ENCODE measurements at places on chromosomes 1 and 21.
A peak's percentile ranks its signal among the peaks of the same experiment; 100 is the strongest.

DNA sequence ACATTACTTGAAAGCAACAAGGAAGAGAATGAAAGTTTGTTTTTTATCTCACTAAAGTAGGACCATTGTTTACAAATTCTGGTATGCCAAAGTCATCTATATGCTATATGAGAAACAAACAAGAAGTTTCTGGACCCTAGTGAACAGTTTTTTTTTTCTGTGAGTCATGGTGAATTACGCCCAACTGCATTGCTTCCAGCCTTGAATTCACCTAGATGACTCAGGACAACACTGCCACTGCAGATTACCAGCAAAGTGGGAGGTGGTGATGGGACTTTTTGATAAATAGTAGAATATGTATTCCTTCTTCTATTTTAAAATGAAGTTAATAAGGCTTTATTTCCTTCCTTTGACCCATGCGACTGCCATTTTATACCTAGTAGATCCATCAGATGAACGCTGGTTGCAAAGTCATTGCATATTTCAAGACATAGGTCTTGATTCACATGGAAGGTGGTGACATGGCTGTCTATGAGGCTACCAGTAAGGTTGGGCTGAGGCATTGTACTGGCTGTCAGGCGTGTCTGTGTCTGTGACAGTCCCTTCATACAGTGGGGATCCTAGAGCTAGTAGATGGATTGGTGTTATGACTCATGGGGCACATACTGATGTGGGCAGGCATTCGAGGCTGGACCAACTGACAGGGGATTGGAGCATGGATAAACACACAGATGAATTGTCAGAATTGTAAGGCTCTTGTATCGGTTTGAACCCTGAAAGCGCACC lies 49.1 kb upstream of the APOBEC4 start:
- H3K27ac ChIP-seq: no peak overlapping the region
- H3K36me3 ChIP-seq: peaks cover 2% of the 10 kb centered on the region
- no peaks in the 10 kb centered on the region for H3K27me3 ChIP-seq
- no peak overlapping the region for H3K4me3 ChIP-seq
- DNase-seq: no peak

GRCh38 chr1:197366996-197367395 lies 98.9 kb downstream of the CRB1 start:
- DNase-seq: no peak
- no peaks in the 10 kb centered on the region for H3K36me3 ChIP-seq
- H3K4me3 ChIP-seq: no peak overlapping the region
- no peaks in the 10 kb centered on the region for H3K4me1 ChIP-seq

DNA sequence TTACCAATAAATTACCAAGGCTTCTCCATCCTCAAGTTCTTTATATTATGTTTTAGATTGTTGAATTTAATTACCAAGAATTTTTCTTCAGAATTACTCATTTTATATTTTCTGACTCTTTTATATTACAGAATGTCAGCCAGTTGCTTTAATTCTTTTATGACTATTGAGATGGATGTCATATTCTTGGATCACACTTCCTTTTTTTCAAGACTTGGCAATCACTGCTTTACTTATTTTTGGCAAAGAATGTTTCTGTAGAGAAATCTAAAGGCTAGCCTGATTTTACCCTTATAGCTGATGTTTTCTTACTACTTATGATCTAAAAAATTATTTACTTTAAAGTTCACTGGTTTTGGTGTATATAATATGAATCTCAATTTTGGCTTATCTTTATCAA lies 721.1 kb upstream of the TMPRSS15 start:
- H3K4me3 ChIP-seq: no peak overlapping the region
- H3K4me1 ChIP-seq: no peaks in the 10 kb centered on the region
- no peak for DNase-seq

- H3K4me1 ChIP-seq: no peaks in the 10 kb centered on the region
- H3K27me3 ChIP-seq: peaks cover 28% of the 10 kb centered on the region
- H3K36me3 ChIP-seq: no peaks in the 10 kb centered on the region
- DNase-seq: no peak
Observed at GRCh38 chr1:30815556-30815955, 58.0 kb upstream of the LAPTM5 start.

DNA sequence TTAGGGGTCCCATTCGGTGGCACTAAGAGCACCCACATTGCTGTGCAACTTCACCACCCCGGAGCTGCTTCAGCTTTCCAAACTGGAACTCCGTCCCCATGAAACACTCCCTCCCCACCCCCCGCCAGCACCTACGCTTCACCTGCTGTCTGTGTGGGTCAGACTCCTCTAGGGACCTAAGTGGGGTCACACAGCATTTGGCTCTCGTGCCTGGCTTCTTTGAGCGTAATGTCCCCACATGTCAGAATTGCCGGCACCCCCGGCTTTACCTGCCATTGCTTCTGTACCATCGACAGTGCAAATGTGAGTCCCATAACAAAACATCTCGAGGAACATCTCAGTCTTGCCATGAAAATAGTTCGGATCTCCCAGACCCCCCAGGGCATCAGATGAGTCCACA lies 35.9 kb upstream of the AGPAT3 start:
- no peak for DNase-seq
- no peaks in the 10 kb centered on the region for H3K36me3 ChIP-seq
- H3K27me3 ChIP-seq: peaks cover 90% of the 10 kb centered on the region
- no peak overlapping the region for H3K27ac ChIP-seq

- H3K27ac ChIP-seq: no peak overlapping the region
- peaks cover 7% of the 10 kb centered on the region for H3K27me3 ChIP-seq
- no peak for DNase-seq
- no peaks in the 10 kb centered on the region for H3K4me1 ChIP-seq
- no peak overlapping the region for H3K4me3 ChIP-seq
- H3K36me3 ChIP-seq: no peaks in the 10 kb centered on the region
Observed at GRCh38 chr1:204616641-204617040, 68.9 kb downstream of the LRRN2 start.

DNA sequence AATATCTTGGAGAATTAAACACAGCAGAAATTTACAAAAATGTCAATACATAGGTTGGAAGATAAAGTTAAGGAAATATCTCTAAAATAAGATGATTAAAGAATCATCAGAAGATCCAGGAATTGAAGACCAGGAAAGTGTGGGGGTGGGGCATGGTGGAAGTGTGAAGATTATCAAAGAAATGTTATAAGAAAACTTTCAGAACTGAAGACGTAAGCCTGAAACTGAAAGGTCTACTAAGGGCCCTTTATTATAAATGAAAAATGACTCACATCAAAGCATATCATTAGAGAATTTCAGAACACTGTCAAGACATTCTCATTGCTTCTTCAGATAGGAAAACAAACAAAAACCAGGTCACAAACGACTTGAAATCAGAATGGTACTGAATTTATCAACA lies 92.4 kb upstream of the DPT start:
- DNase-seq: no peak
- no peaks in the 10 kb centered on the region for H3K27me3 ChIP-seq
- H3K4me3 ChIP-seq: no peak overlapping the region
- no peak overlapping the region for H3K27ac ChIP-seq
- H3K36me3 ChIP-seq: no peaks in the 10 kb centered on the region

- peak overlapping the region; percentile 70 for H3K4me3 ChIP-seq
- H3K36me3 ChIP-seq: peaks cover 43% of the 10 kb centered on the region
- no peaks in the 10 kb centered on the region for H3K27me3 ChIP-seq
- peak overlapping the region; percentile 96 for H3K27ac ChIP-seq
- H3K4me1 ChIP-seq: peaks cover 58% of the 10 kb centered on the region
- DNase-seq: no peak
Observed at GRCh38 chr21:25572861-25573310, 34.4 kb downstream of the MRPL39 start.

DNA sequence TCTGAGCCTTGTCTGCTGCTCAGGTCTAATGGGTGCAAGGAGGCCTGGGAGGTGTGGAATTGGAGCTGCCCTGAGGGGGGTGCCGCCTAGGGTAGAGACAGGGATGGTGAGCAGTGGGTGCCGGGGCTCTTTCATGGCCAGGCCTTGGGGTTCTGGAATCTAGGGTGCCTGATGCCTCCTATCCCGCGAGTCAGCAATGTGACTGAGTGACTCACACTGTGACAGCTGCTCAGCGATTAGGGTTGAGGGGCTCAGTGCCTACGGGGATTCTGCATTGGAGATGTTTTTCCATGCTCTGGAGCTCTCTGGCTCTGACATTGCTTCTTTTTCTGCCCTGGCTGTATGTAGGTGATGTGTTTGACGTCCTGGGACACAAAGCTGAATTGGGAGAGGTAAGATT lies 16.8 kb downstream of the ATP8B2 start:
- DNase-seq: no peak
- no peaks in the 10 kb centered on the region for H3K27me3 ChIP-seq
- peaks cover 89% of the 10 kb centered on the region for H3K4me1 ChIP-seq
- H3K4me3 ChIP-seq: peak overlapping the region; percentile 71
- H3K27ac ChIP-seq: peak overlapping the region; percentile 86
- H3K36me3 ChIP-seq: peaks cover 92% of the 10 kb centered on the region

DNA sequence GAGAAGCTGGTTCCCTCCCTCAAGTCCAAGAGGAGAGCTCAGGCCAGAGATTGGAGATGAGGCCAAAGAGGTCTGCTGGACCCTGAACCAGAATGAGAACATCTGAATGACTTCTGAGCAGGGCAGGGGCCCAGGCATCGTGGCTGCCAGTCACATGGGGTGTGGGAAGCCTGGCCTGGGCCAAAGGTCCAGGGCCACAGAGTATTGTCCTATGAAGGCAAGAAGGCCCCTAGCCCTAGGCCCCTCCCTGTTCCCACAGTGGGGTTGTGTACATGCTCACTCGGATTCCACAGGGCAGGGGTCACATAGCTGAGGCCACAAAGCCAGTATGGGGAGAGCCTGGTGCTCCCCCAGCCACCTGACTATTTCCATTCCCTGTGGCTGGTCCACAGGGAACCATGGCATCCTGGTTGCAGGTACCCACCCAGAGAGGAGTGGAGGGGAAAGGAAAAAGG lies 18.5 kb upstream of the SLC1A7 start:
- no peaks in the 10 kb centered on the region for H3K4me1 ChIP-seq
- H3K27ac ChIP-seq: no peak overlapping the region
- no peaks in the 10 kb centered on the region for H3K36me3 ChIP-seq
- no peak for DNase-seq

DNA sequence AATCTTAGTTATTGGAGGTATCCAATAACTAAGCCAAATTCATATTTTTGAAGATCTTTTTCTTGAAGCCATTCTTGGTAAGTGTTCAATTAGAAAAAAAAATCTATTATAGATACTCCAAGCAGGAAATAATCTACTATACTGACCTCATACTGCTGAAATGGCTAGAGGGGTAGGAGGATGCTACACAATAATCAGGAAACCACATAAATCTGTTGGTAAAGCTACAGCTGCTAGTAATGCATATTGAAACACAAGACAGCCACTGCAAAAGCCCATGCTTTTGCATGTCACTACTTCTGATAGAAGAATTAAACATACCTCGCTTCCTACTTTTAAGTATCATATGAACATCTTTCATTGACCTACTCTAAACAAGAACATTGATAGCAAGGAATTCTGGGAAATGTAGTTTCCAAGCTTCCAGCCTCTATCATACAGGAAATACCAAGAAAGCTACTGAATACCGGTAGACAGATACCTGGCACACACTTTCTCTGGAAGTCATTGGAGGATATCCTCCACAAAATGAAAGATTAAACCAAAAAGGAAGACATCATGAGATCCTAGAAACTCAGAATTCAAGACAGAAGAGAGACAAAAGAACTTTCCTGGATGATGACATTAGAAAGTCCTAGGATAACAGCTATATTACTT lies 103.0 kb upstream of the VAV3 start:
- H3K4me3 ChIP-seq: no peak overlapping the region
- peaks cover 16% of the 10 kb centered on the region for H3K4me1 ChIP-seq
- H3K36me3 ChIP-seq: no peaks in the 10 kb centered on the region
- no peak overlapping the region for H3K27ac ChIP-seq
- no peak for DNase-seq

DNA sequence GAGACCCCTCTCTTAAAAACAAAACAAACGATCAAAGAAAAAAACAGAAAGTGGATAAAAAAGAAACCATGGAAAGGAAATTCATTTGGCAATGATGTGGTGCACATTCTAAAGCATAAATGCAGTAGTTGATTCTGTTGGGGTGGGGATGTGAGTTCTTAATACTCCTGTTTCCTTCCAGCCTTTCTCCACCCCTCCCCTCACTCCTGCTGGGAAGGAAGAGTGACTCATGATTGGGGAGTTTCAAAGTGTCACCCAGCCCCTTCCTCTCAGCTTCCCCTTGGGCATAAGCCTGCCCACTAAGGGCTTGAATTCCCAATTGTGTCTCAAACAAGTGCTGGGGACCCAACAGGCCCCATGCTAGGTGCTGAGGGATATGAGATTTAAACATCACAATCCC lies 6.7 kb upstream of the PINK1 start:
- DNase-seq: no peak
- no peaks in the 10 kb centered on the region for H3K4me1 ChIP-seq
- H3K27ac ChIP-seq: no peak overlapping the region
- no peaks in the 10 kb centered on the region for H3K36me3 ChIP-seq

- no peak overlapping the region for H3K4me3 ChIP-seq
- no peak overlapping the region for H3K27ac ChIP-seq
- no peaks in the 10 kb centered on the region for H3K36me3 ChIP-seq
Observed at GRCh38 chr1:191669629-191670028, 488.6 kb upstream of the RGS18 start.

- H3K4me1 ChIP-seq: peaks cover 84% of the 10 kb centered on the region
- H3K27ac ChIP-seq: peak overlapping the region; percentile 90
- peaks cover 4% of the 10 kb centered on the region for H3K36me3 ChIP-seq
- DNase-seq: no peak
- H3K27me3 ChIP-seq: peaks cover 10% of the 10 kb centered on the region
Observed at GRCh38 chr1:41741244-41741643, 177.5 kb downstream of the HIVEP3 start.

DNA sequence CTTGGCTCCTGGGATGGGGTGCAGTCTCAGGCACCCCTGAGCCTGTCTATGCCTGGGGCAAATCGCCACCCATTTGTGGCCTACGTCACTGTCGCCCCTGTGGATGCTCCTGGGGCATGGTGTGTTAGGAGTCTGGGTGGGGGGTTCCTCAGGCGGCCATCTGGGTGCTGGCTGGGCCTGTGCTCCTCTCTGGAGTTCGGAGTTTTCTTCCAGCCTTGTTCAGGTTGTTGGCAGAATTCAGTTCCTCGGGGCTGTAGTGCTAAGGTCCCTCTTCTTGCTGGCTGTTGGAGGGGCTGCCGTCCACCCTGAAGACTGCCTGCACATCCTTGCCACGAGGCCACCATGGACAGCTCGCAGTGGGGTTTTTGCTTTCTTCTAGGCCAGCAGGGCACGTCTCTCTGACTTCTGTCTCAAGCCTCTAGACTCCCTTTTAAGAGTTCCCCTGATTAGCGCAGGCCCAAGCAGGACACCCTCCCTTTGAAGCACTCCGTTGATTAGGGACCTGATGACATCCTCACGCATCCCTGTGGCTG lies 86.7 kb upstream of the C1orf174 start:
- H3K36me3 ChIP-seq: no peaks in the 10 kb centered on the region
- no peak overlapping the region for H3K27ac ChIP-seq
- no peak overlapping the region for H3K4me3 ChIP-seq

- H3K27ac ChIP-seq: no peak overlapping the region
- H3K27me3 ChIP-seq: no peaks in the 10 kb centered on the region
- H3K4me1 ChIP-seq: no peaks in the 10 kb centered on the region
- H3K36me3 ChIP-seq: no peaks in the 10 kb centered on the region
- no peak for DNase-seq
- no peak overlapping the region for H3K4me3 ChIP-seq
Observed at GRCh38 chr1:5887349-5887970, 104.8 kb downstream of the NPHP4 start.
